ENCODE measurements at places on chromosomes 7 and 10.

- no peak for DNase-seq
Observed at GRCh38 chr7:137142376-137142775, 201.2 kb downstream of the PTN start.

DNA sequence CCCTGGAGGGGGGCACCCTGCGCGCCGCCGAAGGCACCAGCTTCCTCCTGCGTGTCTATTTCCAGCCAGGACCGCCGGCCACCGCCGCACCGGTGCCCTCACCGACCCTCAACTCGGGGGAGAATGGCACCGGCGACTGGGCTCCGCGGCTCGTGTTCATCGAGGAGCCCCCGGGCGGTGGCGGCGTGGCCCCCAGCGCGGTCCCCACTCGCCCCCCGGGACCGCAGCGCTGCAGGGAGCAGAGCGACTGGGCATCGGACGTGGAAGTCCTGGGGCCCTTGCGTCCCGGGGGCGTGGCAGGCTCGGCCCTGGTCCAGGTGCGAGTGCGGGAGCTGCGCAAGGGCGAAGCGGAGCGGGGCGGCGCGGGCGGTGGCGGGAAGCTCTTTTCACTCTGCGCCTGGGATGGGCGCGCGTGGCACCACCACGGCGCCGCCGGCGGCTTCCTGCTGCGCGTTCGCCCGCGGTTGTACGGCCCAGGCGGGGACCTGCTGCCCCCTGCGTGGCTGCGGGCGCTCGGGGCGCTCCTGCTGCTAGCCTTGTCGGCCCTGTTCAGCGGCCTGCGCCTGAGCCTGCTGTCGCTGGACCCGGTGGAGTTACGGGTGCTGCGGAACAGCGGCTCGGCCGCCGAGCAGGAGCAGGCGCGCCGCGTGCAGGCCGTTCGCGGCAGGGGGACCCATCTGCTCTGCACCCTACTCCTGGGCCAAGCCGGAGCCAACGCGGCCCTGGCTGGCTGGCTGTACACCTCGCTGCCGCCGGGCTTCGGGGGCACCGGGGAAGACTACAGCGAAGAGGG is 594 bp downstream of the CNNM1 start:
- peak; percentile 47 for DNase-seq

- no peak for DNase-seq
Observed at GRCh38 chr7:74525140-74525539, 71.4 kb downstream of the GTF2IRD1 start.

- DNase-seq: no peak
Observed at GRCh38 chr7:104486931-104487330, 158.5 kb downstream of the LHFPL3 start.

DNA sequence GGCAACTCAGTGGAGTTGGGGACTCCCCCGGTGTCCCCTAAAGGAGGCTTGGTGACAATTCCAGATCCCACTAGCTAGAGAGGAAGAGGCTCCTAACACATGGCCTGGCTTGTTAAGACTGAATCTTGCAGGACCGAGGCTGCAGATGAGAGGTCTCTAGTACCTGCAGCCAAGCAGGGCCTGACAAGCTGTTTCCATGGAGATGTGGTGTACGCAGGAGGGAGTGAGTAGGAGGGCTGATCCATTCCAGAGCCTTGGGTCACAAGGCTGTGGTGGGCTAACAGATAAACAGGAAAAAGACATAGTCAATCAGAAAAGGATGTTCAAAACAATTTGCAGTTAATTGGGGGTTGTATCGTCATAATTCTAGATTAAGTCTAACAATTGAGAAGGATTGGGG is 77.3 kb upstream of the MKLN1 start:
- DNase-seq: no peak

Data from GM03348 (cell line).